H1 (cell line): ENCODE measurements at places on chromosomes 13 and 19.

DNA sequence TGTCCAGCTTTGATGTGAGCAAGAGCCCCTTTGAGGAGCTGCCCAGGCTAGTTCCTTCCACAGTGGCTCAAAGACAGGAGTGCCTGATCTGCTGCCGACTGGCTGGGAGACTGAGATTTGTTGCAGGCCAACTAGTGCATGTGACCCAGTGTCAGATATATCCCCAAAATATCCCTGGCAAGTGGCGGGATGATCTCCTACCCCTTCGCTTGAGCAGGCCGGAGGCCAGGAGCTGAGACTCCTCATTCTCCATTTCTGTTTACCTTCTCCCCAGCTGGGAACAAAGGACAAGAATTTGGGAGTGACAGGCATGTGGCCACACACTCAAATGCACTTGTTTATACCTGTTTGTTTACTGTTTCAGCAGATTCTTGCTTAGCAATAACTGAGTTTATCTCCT lies 37.1 kb upstream of the XPO4 start:
- no peak overlapping the region for H3K4me3 ChIP-seq
- H3K4me1 ChIP-seq: 0 out of 2 replicates have a peak, but pooled peaks cover 3% of the 10 kb centered on the region
- H3K27me3 ChIP-seq: no peaks in the 10 kb centered on the region
- H3K36me3 ChIP-seq: no peaks in the 10 kb centered on the region
- H3K27ac ChIP-seq: no peak overlapping the region
- DNase-seq: no peak

GRCh38 chr13:24745861-24746617 lies 17.9 kb upstream of the RNF17 start:
- H3K36me3 ChIP-seq: peaks cover 5% of the 10 kb centered on the region; the same call in 1 of the 2 replicates
- H3K27ac ChIP-seq: no peak overlapping the region
- H3K4me1 ChIP-seq: peaks cover 9% of the 10 kb centered on the region; the same call in 1 of the 2 replicates
- peak overlapping the region; percentile 22 for H3K4me3 ChIP-seq

DNA sequence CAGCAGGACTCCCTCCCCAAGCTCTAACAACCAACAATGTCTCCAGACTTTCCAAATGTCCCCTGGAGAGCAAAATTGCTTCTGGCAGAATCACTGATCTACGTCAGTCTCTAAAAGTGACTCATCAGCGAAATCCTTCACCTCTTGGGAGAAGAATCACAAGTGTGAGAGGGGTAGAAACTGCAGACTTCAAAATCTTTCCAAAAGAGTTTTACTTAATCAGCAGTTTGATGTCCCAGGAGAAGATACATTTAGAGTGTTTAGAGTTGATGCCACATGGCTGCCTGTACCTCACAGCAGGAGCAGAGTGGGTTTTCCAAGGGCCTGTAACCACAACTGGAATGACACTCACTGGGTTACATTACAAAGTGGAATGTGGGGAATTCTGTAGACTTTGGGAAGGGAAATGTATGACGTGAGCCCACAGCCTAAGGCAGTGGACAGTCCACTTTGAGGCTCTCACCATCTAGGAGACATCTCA lies 6.2 kb upstream of the CEACAM5 start:
- DNase-seq: no peak
- no peak overlapping the region for H3K27ac ChIP-seq
- H3K27me3 ChIP-seq: no peaks in the 10 kb centered on the region

DNA sequence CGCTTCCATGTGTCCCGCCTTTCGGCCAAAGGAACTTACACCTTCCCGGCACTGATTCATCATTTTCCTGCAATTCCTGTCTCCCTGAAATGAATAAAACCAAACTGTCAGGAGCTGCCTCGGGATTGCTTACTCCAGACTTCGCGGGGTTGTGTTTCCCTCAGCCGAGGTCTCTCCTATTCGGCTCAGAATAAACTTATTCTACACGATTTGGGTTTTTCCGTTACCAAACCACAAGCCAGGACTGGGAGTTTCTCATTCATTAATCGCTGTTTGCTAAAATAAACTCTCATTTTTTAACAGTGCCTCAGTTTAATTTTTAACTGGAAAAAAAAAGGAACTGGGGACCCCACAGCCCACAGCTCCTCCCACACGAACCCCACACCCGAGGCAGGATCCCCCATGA lies 667 bp downstream of the ZNF878 start:
- DNase-seq: no peak
- H3K27me3 ChIP-seq: no peaks in the 10 kb centered on the region
- H3K4me1 ChIP-seq: peaks cover 6% of the 10 kb centered on the region; the same call in 1 of the 2 replicates
- peaks cover 8% of the 10 kb centered on the region for H3K36me3 ChIP-seq
- H3K27ac ChIP-seq: peak overlapping the region; percentile 84; the same call in 1 of the 2 replicates

DNA sequence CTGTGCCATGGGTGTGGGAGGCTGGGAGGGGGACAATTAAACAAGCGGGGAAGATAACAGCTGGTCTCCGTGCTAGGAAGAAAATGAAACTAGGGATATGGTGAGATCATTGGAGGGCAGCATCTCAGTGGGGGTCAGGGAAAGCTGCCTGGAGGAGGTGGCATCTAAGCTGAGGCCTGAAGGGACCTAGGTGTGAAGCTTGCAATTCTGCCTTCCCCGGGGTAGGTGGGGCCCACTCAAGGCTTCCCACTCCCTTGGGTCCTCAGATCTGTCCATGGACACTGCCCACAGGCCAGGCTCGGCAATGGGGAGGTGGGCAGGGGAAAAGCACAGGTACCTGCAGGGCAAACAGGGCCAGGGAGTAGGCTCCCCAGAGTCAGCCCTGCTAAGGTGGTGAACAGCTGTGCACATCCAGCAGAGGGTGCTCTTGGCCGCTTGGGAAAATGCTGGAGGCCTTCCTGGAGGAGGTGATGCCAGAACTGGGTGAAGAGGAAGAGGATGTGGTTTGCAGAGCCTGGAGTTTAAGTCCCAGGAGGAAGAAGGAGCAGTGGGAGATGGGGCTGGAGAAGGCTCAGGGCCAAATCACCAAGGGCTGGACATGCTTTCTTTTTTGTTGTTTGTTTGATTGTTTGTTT lies 25.7 kb upstream of the CCNE1 start:
- no peak overlapping the region for H3K4me3 ChIP-seq
- no peak overlapping the region for H3K27ac ChIP-seq
- no peaks in the 10 kb centered on the region for H3K4me1 ChIP-seq
- peak; percentile 77 for DNase-seq

DNA sequence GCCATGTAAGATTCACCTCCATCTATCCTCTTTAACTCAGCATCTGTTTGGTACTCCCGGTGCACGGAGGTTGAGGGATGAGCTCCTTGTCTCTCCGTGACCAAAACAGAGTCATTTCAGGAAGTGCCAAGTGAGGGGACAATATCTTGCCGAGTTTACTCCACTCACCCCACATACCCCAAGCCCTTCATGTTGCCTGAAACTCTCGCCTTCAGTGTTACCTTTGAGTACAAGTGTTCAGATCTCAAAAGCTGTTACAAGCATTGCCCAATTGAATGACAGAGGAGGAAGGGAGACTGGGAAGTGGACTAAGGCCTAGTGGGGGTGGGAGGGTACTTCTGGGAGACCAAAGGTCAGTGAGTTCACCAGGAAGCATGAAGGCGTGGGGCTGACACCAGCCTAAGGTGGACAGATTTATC lies 6.0 kb upstream of the SIGLEC12 start:
- H3K27ac ChIP-seq: no peak overlapping the region
- no peaks in the 10 kb centered on the region for H3K27me3 ChIP-seq
- no peaks in the 10 kb centered on the region for H3K4me1 ChIP-seq
- DNase-seq: no peak
- no peaks in the 10 kb centered on the region for H3K36me3 ChIP-seq

GRCh38 chr13:97364031-97364430 lies 69.9 kb upstream of the RAP2A start:
- no peak overlapping the region for H3K4me3 ChIP-seq
- H3K4me1 ChIP-seq: 0 out of 2 replicates have a peak, but pooled peaks cover 2% of the 10 kb centered on the region
- no peak overlapping the region for H3K27ac ChIP-seq

GRCh38 chr19:48244281-48244680 lies 11.4 kb downstream of the CARD8 start:
- no peaks in the 10 kb centered on the region for H3K36me3 ChIP-seq
- no peak overlapping the region; the same call in 1 of the 2 replicates for H3K27ac ChIP-seq

DNA sequence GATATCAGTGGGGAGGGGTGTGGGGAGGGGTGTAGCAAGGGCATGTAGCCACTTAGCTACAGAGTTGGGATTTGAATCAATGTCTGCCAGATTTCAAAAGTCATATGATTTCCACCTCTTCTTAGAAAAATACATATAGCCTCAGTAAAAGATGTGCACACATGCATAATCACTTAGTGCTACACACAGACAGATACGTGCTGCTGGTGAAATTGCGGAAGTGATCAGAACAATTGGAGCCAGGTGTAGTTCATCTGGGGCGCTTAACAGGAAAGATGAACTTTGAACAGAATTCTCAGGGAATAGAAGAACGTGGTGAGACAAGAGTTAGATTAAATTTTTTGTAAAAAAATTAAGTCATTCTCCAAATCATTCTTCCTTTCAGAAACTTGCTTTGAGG lies 333.1 kb downstream of the KCNRG start:
- H3K36me3 ChIP-seq: no peaks in the 10 kb centered on the region
- H3K27ac ChIP-seq: no peak overlapping the region
- no peaks in the 10 kb centered on the region for H3K27me3 ChIP-seq

DNA sequence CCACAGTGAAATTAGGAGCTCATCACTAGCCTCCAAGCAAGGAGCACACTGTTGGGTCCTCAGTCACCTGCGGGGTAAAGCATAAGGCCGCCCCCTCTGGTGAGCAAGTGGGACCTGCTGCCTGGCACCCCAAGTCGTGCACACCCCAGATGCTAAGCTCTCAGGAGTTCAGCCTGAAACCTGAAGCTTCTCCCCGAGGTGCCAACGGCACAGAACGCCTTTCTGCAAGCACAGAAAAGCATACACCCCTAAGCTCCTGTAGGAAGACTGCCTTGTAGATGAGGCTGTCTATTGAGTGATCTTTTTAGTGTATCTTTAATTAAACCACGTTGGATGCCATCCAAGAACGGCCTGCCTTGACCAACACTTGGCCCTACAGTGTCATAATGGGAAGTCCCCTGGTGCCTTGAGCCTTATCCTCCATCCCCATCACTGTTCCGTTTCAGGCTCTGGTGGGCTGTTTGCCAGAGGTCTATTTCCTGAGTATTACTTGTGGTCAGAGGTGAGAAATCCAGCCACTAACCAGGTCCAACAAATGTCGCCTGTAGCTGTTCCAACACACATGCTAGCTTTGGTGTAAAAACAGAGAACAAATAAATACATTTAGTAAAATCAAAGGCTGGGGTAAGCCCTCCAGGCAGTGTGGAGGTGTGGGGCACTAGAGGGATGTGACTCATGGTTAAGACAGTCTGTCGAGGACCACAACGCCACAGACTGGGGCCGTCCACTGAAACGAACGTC lies 44.8 kb downstream of the C13orf42 start:
- no peaks in the 10 kb centered on the region for H3K36me3 ChIP-seq
- no peak overlapping the region for H3K27ac ChIP-seq
- H3K4me1 ChIP-seq: peaks cover 2% of the 10 kb centered on the region; the same call in 1 of the 2 replicates
- DNase-seq: no peak

DNA sequence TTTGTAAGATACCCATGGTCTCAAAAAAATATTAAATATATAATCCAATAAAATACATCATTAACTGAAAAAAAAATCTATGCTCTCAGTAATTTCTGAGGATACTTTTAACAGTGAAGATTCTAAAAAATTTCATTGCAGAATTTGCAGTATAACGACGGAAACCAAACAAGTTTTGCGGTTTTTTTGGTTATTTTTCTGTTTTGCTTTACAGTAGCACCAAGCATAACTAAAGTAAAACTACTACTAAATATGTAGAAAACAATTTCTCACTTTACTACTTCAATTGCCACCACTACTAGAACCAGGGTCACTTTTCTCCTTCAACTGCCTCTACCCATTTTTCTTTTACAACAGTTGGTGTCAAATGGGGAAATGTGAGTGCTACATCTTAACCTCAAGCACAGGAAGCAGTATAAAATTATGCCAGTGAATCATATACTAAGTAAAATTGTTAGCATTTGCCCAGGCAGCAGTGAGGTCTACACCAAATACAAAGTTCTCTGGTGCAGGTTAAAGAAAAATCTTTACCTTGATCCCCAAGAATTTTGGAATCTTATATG lies 24.1 kb downstream of the MICU2 start:
- H3K4me1 ChIP-seq: no peaks in the 10 kb centered on the region
- H3K27me3 ChIP-seq: no peaks in the 10 kb centered on the region
- H3K27ac ChIP-seq: no peak overlapping the region
- no peaks in the 10 kb centered on the region for H3K36me3 ChIP-seq
- DNase-seq: no peak

GRCh38 chr13:66586489-66586888 lies 643.6 kb downstream of the PCDH9 start:
- H3K4me1 ChIP-seq: no peaks in the 10 kb centered on the region
- no peak for DNase-seq
- H3K4me3 ChIP-seq: no peak overlapping the region

DNA sequence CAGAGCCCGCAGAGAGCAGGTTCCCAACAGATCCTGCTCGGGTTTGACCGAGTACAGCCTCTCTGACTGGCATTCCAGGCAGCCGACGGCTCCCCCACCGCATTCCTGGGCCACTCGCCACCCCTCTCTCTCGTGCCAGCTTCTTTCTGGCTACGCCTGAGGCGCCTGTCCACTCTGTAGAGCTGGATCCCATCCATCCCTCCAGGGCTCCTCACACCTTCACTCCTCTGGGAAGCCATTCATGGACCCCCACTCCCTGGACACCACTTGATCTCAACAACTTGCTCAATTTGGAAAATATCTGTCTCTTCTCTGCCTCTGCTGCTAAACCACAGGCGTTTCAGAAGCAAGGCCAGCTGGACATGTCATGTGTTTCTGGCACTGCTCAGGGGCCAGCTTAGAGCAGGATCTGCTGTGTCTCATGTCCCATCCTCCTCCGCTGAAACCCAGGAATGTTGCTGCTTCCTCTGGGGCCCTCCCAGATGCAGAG lies 30.6 kb upstream of the ATP1A3 start:
- peaks cover 2% of the 10 kb centered on the region; the same call in 1 of the 2 replicates for H3K36me3 ChIP-seq
- DNase-seq: no peak
- peaks cover 3% of the 10 kb centered on the region for H3K4me1 ChIP-seq
- H3K27ac ChIP-seq: no peak overlapping the region; the same call in 1 of the 2 replicates

- H3K27ac ChIP-seq: no peak overlapping the region
- H3K4me1 ChIP-seq: peaks cover 6% of the 10 kb centered on the region
- H3K4me3 ChIP-seq: peak overlapping the region; percentile 57
- H3K36me3 ChIP-seq: no peaks in the 10 kb centered on the region
Observed at GRCh38 chr13:78596399-78596735, 7.0 kb downstream of the POU4F1 start.
